ENCODE measurements at places on chromosomes 1 and 21. TPM values are rescaled to one million over a fixed set of nuclear protein-coding genes. Genes with fewer than 3 reads are reported as not detected.

Gene FAM151A
- not detected for total RNA-seq

Gene TMEM269
- total RNA-seq, result 0.12 TPM

Gene TRABD2B
- total RNA-seq, result not detected

Gene CELA3B
- total RNA-seq, result not detected

Gene IL20
- not detected for total RNA-seq

Gene EDARADD
- total RNA-seq, result 0.55 TPM

Gene ANGPTL1
- 2.1 TPM for total RNA-seq

Gene CHI3L2
- total RNA-seq, result 0.22 TPM

Gene SLC45A1
- 1.5 TPM for total RNA-seq

Gene SLC9C2
- not detected for total RNA-seq

Gene ATAD3C
- total RNA-seq, result not detected

Gene VWA5B1
- total RNA-seq, result not detected

Gene HIPK1
- 18.6 TPM for total RNA-seq

Gene NHLH1
- total RNA-seq, result not detected

Gene IGSF3
- total RNA-seq, result 0.37 TPM

Gene B3GALT5
- total RNA-seq, result 1.1 TPM

Gene BEND5
- not detected for total RNA-seq

Gene SRGAP2
- 51.0 TPM for total RNA-seq

Gene UTS2
- total RNA-seq, result not detected

Gene SPEN
- 20.3 TPM for total RNA-seq

Gene SRM
- 21.5 TPM for total RNA-seq

Gene SYPL2
- 0.75 TPM for total RNA-seq

Gene IL19
- total RNA-seq, result not detected

Gene DAB1
- total RNA-seq, result 0.12 TPM

Gene DENND1B
- total RNA-seq, result 11.0 TPM
